ENCODE measurements at places on chromosomes 1 and 21.

GRCh38 chr21:29074007-29074376, 544 bp upstream of the CCT8 start:
- DNase-seq = no peak

- DNase-seq = peak; percentile 79
These were observed 5.3 kb downstream of the PLXNA2 start for GRCh38 chr1:208238710-208239472.

- DNase-seq = no peak
These were observed 8.8 kb downstream of the BARHL2 start for GRCh38 chr1:90708236-90708786.

DNA sequence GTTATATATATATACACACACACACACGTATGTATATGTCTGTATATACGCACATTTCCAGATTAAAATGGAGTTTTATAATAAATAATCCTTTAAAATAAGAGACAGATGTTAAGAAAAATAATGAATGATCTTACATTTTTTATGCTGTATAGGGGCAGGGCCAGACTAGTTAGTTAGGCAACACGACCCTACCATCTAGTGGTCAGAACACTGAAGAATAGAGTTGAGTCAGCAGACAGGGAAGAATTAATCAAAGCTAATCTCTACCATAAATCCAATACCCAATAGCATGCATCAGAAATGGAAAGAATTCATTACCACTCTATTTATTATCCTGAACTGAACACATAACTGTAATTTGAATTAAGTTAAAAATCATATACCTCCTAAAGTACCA, 156.7 kb downstream of the BRINP3 start:
- DNase-seq = no peak

- DNase-seq = peak; percentile 83
These were observed at the start of gene C1orf216 for GRCh38 chr1:35718492-35719336. TSS of gene C1orf216 (minus strand) at chr1:35718884. CDS start at chr1:35716321, 2,563 bp downstream.

GRCh38 chr1:54800041-54800898, 853 bp downstream of the TTC22 start:
- DNase-seq = peak; percentile 27

DNA sequence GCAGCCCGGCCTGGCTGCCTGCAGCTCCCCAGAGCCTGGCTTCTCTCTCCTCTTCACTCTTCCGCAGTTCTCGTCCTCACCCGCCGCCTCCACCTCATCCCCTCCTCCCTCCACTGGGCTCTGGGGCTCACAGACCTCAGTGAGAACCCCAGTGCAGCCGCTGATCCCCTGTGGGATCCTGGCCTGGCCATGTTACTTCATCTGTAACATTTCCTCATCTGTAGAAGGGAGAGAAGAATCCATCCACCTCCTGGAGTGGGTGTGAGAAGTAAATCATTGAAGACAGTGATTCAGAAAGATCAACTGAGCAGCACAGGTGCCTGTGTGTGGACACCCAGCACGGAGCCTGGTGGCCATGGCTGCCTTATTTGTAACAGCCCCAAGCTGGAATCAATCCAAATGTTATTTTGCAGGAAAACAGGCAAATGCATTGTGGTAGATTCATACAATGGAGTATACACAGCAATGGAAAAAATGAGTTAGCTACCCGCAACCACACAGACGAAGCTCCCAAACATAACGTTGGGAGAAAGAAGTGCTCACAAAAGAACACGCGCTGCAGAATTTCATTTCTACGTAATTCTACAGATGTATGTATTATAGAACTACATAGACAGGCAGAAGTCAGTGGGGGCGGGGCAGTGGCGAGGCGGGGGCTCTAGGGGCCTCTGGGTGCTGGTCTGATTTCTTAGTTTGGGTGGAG, 8.7 kb downstream of the LAPTM5 start:
- no peak for DNase-seq

GRCh38 chr1:244242446-244242845, 191.4 kb downstream of the ZBTB18 start:
- DNase-seq = no peak

- no peak for DNase-seq
These were observed 863 bp downstream of the FH start for GRCh38 chr1:241518476-241519307.

DNA sequence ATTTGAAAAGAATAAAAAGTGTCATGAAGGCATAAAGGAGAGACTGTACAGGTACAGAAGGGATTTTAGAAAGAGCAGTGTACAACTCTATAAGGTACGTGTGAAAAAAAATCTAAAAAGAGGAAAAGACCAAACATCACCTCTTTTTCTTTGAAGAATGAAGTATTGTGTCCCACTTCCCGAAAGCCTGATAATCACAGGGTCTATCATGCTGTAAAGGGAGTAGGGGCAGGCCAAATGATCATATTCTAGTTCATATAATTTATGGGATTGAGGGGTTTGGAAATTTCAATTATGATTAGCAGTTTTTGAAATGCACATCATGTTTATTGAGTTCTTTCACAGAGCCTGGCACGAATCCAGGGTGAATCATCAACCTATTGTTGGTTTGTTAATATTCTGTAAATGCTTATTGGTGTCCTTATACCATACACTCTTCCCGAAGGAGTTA, 910 bp upstream of the RERE start:
- no peak for DNase-seq

DNA sequence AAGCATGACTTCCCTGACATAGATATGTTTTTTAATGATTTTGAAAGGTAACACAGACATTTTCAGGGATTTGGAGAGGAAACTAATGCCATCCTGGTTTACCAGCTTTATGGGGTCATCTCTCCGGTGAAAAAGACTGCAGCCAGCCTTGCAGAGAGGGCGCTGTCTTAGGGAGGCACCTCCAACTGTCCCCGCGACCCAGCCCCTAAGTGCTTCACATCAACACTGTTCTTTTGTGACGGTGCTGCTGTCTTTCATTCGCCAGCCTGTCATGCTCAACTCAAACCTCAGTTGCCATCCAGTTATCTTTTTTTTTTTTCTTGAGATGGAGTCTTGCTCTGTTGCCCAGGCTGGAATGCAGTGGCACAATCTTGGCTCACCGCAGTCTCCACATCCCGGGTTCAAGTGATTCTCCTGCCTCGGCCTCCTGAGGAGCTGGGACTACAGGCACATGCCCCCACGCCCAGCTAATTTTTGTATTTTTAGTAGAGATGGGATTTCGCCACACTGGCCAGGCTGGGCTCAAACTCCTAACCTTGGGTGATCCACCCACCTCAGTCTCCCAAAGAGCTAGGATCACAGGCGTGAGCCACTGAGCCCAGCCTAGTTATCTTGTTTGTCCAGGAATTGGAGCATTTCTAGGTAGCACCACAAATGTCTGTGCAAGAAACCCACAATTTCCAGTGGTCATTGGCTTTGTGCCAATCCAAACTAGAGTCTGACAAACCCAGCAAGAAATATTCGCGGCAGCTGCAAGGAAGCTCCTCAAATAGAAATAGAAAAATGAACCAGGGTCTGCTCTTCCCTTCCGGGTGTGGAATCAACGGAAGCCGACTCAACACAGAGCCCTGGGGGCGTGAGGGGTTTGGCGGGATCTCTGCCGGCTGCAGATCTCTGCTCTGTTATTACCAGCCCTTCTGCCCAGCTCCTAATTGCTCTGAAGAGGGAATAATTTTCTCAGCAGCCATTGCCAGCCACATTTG, 24.2 kb downstream of the PDE9A start:
- peak; percentile 50 for DNase-seq

DNA sequence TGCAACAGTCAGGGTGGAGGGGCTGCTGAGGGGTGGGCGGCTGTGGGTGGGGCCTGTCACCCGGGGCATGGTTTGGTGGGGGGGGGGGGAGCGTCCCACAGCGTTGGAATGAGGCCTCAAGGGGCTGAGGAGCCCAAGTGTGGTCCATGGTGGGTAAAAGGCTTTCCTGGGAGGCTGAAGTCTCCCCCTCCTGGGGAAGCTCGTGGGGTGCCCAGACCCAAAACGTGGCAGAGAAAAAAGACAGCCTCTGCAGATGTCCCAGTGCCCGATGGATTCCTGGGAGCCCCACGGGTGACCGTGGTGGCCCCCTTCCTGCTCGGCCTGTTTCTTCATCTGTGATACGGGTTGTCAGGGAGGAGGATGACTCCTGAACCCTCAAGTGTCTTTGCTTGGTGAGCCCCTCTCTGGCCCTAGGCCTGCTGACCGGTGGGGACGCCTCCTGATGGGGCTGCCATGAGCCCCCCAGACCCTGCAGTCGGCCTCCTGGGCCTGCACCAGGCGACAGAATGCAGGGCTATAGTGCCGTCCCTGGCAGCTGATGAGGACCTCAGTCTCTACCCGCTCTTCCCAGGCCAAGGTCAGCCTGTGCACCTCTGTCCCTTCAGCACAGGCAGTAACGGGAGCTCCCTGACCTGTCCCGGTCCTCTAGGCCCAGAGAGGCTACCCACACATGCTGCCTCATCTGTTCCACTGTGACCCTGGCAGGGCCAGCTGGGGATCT, 1.1 kb downstream of the OBSCN start:
- no peak for DNase-seq

GRCh38 chr1:12549460-12550349, 68.3 kb downstream of the DHRS3 start:
- peak; percentile 53 for DNase-seq

DNA sequence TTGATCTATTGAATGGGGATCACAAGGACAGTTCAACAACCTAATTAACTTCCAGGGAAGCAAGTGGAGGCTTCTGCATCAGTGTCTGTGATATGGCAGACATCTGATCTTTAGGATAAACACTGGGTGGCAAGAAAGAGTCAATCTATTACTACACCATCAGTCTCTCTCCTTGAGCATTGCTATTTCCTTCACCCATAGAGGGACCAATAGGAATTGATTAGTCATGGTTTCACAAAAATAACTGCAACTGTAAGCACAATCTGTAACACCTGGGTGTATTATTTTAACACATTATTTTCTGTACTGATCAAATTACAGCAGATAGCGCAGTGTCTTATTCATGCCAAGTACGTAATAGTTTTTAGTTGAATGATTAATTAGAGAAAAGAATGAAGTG, 50.3 kb downstream of the USP24 start:
- DNase-seq = no peak

- DNase-seq = no peak
These were observed 96.7 kb downstream of the DYRK1A start for GRCh38 chr21:37463083-37463801.

DNA sequence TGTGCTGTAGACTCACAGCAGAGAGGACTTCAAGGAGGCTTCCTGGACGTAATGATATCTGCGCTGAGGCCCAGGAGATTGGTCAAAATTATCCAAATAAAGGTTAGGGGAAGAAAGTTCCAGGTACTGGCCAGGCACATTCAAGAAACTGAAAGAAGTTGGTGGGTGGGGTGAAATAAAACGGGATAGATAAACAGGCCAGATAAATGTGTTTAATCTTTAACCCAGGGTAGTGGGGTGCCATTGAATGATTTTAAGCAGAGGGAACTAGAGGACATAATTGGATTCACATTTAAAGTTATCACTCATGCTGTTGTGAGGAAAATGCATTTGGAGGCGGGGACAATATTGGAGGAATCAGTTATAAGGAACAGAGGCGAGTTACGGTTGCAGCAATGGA, 134.7 kb downstream of the NR5A2 start:
- no peak for DNase-seq

- DNase-seq = no peak
These were observed 83.5 kb downstream of the NDUFS5 start for GRCh38 chr1:39109644-39110043.

DNA sequence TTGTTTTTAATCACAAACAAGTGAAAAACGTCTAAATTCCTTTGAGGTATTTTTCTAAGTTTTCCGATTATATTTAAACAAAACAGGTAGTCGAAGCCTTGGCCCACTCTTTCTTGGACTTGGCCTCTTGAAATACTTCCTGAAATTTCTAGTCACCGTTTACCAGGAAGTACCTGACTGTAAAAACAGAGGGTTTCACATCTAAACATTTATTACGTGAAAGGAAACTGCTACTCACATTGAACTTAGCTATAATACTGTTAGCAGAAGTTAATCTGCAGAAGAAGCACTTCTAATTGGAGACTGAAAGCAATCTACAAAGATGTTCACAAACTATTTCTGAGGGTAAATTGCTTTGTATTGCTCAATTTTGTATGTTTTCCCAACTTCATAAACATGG, 526.0 kb upstream of the ADGRL4 start:
- DNase-seq = no peak

DNA sequence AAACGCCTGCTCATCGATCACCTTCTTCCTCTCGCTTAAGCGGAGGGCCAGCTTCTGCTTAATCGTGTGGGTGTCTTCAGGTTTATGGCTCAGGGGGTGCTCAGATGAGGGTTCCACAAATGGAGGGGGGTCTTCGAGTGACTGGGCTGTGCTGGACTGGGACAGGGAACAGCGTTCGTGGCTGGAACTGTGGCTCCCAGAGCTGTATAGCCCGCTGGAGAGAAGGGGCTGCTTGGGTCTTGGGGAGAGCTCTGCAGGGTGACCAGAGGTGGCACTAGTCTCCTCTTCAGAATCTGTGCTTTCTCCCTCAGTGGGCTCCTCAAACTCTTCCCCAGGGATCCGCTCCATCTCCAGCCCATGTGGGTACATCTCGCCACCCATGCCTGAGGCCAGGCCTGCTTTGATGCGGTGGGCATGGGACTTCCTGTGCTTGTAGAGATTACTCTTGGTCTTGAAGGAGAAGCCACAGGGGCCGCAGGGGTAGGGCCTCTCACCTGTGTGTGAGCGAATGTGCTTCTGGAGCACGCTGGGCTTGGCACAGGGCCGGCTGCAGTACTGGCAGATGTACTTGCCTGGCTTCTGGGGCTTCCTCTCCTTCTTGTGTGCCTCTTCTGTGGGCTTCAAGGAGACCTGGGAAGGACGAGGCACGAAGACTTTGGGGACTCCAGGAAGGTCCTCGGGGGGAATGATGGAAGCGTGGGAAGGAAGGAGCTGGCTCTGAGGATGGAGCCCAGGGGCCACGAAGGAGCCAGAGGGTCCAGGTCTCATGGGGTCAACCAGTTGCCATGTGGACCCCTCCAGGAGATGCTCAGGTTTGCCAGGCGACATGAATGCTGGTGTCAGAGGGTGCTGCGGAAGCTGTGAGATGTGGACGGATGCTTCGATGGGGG, 99.4 kb upstream of the EDN2 start:
- DNase-seq = no peak

- DNase-seq = peak; percentile 30
These were observed 125.9 kb downstream of the RIPK4 start for GRCh38 chr21:41640748-41641509.

- no peak for DNase-seq
These were observed 37.1 kb upstream of the EXO1 start for GRCh38 chr1:241810769-241811405.

- DNase-seq = peak; percentile 84
These were observed 51.5 kb downstream of the PTPRF start for GRCh38 chr1:43582162-43582566.

- no peak for DNase-seq
These were observed 84.5 kb downstream of the GLIS1 start for GRCh38 chr1:53654216-53655210.

All from ELF-1 (cell line).